Activated CD4-positive, alpha-beta T cell treated with anti-CD3 and anti-CD28 coated beads for 36 hours (primary cell): ENCODE measurements at places on chromosomes 4 and X. TPM values are rescaled to one million over a fixed set of nuclear protein-coding genes. Genes with fewer than 3 reads are reported as not detected.

Gene UGT2B15
- total RNA-seq = not detected

DNA sequence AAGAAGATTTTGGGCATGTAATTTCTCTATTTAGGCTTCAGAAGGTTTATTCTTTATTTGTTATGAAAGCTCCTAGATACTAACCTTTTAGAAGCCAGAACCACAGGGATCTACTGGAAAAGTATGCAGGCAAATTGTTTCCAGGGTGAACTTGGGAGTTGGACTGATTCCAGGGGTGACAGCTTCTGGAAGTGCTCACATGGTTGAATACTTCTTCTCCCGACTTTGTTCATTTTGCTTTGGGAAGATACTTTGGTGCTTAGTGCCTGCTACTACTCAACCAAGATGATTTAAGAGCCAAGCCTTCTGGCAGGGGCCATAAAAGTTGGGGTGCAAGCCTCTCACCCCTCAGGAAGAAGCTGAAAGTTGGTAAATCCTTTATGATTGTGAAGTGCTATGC is 445.6 kb downstream of the ACTRT1 start:
- no peaks in the 10 kb centered on the region for H3K4me1 ChIP-seq
- DNase-seq = no peak
- H3K36me3 ChIP-seq = no peaks in the 10 kb centered on the region
- H3K27me3 ChIP-seq = no peaks in the 10 kb centered on the region
- H3K27ac ChIP-seq = no peak overlapping the region

DNA sequence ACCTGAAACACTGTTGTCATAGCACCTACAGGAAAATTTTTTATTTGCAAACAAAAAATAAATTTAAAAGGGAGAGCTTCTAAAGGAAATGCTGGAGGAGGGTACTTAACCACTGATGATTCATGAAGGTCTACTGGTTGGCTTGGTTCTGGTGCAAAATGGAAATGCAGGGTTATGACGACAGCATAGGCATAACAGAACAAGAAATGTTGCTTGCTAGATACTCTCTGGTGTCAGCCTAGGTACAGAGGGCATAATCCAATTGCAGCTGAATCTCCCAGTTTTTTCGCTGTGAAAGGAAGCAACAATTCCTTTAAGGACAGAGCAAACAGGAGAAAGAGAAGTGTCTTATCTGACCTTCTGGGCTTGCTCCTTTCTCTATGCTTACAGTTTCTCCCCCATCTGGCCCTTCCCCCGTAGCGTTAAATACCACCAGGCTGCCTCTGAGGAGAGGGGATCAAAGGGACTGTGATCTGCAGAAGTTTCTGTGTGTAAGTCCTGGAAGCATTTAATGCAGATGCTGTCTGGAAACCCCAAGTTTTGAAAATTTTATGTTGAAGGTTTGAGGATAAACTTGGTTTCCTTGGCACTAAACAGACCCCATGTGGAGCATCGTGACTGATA is 23.7 kb upstream of the CASK start:
- H3K36me3 ChIP-seq = no peaks in the 10 kb centered on the region
- H3K27me3 ChIP-seq = no peaks in the 10 kb centered on the region
- H3K4me1 ChIP-seq = peaks cover 4% of the 10 kb centered on the region
- no peak overlapping the region for H3K4me3 ChIP-seq

Gene TSPAN5
- 23.6 TPM for total RNA-seq

DNA sequence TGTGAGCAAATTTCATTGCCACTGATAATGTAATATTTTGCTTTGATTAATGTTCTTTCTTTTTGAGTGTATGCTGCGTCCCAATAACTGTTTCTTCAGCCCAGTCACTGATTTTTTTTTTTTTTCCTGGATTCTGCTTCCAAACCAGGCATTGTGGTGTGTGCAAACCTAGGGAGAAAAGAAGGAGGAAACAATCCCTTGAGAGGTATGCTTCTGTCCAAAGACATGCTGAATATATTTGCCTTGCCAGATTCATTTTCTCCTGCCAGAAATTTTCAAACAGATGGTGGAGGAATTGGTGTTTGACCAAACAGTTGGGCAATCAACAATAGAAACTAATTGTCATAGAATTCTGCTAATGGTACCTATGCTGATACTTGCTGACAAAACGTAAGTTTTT is 753.6 kb downstream of the RPA4 start:
- H3K27ac ChIP-seq = no peak overlapping the region
- H3K4me1 ChIP-seq = peaks cover 7% of the 10 kb centered on the region
- DNase-seq = no peak
- no peak overlapping the region for H3K4me3 ChIP-seq
- H3K36me3 ChIP-seq = no peaks in the 10 kb centered on the region
- H3K27me3 ChIP-seq = no peaks in the 10 kb centered on the region

Gene TRIM2
- 1.0 TPM for total RNA-seq

Gene MYL5
- 13.7 TPM for total RNA-seq

Gene CENPE
- 54.0 TPM for total RNA-seq

DNA sequence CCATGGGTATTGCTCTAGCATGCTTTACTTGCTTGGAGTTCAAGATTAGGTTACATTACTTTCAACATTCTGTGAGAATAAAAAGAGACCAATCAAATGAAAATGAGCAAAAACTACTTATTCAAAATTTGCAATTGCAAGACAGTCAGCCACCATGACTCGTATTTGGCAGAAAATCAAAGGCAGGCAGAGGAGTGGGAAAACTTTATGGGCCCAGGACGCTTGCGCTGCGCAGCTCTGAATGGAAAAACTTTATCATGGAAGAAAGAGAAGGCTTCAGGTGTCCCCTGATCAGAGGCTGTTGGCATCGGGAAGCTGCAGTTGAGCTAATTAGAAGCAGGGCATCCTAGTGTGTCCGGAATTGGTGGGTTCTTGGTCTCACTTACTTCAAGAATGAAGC is 250.6 kb downstream of the USP46 start:
- H3K4me1 ChIP-seq = no peaks in the 10 kb centered on the region
- no peak for DNase-seq

- H3K4me1 ChIP-seq = peaks cover 11% of the 10 kb centered on the region
- no peak overlapping the region for H3K27ac ChIP-seq
- H3K36me3 ChIP-seq = no peaks in the 10 kb centered on the region
- H3K4me3 ChIP-seq = no peak overlapping the region
Measured at GRCh38 chr4:80188801-80189458, 8.4 kb upstream of the PRDM8 start.

Gene MAGED4
- total RNA-seq = 0.95 TPM

GRCh38 chr4:10354225-10354624 is 103.0 kb downstream of the ZNF518B start:
- no peak for DNase-seq
- H3K27ac ChIP-seq = no peak overlapping the region
- no peak overlapping the region for H3K4me3 ChIP-seq
- no peaks in the 10 kb centered on the region for H3K36me3 ChIP-seq
- peaks cover 10% of the 10 kb centered on the region for H3K27me3 ChIP-seq
- H3K4me1 ChIP-seq = no peaks in the 10 kb centered on the region

DNA sequence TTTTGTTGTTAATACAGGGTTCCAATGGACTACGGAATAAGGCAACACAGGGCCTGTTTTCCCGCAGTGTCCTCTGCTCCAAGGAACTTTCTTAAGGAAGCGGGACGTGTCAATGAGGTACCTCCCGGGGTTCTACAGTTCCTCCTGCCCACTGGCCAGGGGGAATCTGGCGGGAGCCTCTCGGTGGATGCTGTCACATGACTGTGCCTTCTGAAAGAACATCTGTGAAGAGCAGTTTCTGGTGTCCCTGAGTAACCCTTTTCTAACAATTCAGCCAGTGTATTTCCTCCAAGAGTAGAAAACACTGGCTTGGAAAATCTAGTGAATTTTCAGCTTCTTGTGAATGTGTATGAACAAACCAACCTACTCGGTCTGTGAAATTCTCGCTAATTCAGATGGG is 32.7 kb downstream of the MFAP3L start:
- no peak for DNase-seq
- peaks cover 5% of the 10 kb centered on the region for H3K27me3 ChIP-seq
- H3K4me3 ChIP-seq = no peak overlapping the region
- H3K27ac ChIP-seq = no peak overlapping the region

- H3K27me3 ChIP-seq = peaks cover 51% of the 10 kb centered on the region
- peak; percentile 12 for DNase-seq
- H3K4me3 ChIP-seq = peak within 1 kb of the TSS; percentile 51
- H3K36me3 ChIP-seq = no peaks in the 10 kb centered on the region
Measured at GRCh38 chr4:94757192-94758140, at the start of gene BMPR1B. Gene BMPR1B (plus strand): TSS chr4:94757955. CDS start chr4:95104425, 346,470 bp downstream.

- no peak for DNase-seq
- peaks cover 6% of the 10 kb centered on the region for H3K27me3 ChIP-seq
- no peaks in the 10 kb centered on the region for H3K36me3 ChIP-seq
- no peaks in the 10 kb centered on the region for H3K4me1 ChIP-seq
- no peak overlapping the region for H3K27ac ChIP-seq
Measured at GRCh38 chr4:8922481-8922880, 50.8 kb upstream of the HMX1 start.

Gene LRRC66
- total RNA-seq = 0.14 TPM

Gene SOWAHB
- not detected for total RNA-seq

DNA sequence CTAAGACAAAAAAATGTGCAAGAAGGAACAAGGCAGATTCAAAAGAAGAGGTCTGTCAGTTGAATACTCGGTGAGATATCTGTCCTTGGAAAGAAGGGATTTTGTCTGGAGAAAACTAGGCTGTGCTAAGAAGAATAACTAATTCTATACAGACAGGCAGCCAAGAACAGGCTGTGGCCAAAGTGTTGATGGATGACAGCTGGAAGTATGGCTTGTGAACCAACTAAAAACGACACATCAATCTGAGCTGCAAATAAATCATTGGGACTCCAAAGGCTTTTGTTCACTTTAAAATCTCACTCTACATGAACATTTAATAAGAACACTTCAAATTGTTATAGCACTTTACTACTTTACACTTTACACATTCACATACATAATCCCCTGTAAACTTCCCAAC is 70.5 kb upstream of the IGSF1 start:
- no peaks in the 10 kb centered on the region for H3K36me3 ChIP-seq
- no peak overlapping the region for H3K27ac ChIP-seq
- DNase-seq = no peak
- peaks cover 2% of the 10 kb centered on the region for H3K27me3 ChIP-seq
- H3K4me3 ChIP-seq = no peak overlapping the region
- H3K4me1 ChIP-seq = no peaks in the 10 kb centered on the region

- peaks cover 15% of the 10 kb centered on the region for H3K4me1 ChIP-seq
- peaks cover 18% of the 10 kb centered on the region for H3K36me3 ChIP-seq
- no peaks in the 10 kb centered on the region for H3K27me3 ChIP-seq
- no peak for DNase-seq
- H3K27ac ChIP-seq = no peak overlapping the region
Measured at GRCh38 chr4:169689681-169690080, 68.1 kb downstream of the HPF1 start.

GRCh38 chrX:110402091-110402849 is 43.6 kb downstream of the RTL9 start:
- no peak overlapping the region for H3K4me3 ChIP-seq
- no peaks in the 10 kb centered on the region for H3K36me3 ChIP-seq
- H3K4me1 ChIP-seq = no peaks in the 10 kb centered on the region
- H3K27ac ChIP-seq = no peak overlapping the region
- H3K27me3 ChIP-seq = peaks cover 2% of the 10 kb centered on the region

Gene PDZD4
- total RNA-seq = 4.3 TPM

- no peak for DNase-seq
- no peak overlapping the region for H3K27ac ChIP-seq
- H3K36me3 ChIP-seq = no peaks in the 10 kb centered on the region
- no peaks in the 10 kb centered on the region for H3K4me1 ChIP-seq
- H3K27me3 ChIP-seq = no peaks in the 10 kb centered on the region
- no peak overlapping the region for H3K4me3 ChIP-seq
Measured at GRCh38 chrX:11180571-11180970, 69.4 kb downstream of the HCCS start.
